Ascending aorta (tissue), 2 donors: ENCODE measurements at places on chromosomes 16 and 17.

GRCh38 chr16:81500833-81501521 lies 56.4 kb downstream of the CMIP start:
- no peaks in the 10 kb centered on the region for H3K4me1 ChIP-seq
- no peaks in the 10 kb centered on the region for H3K36me3 ChIP-seq
- no peaks in the 10 kb centered on the region for H3K27me3 ChIP-seq
- peak overlapping the region; percentile 31 for H3K4me3 ChIP-seq

DNA sequence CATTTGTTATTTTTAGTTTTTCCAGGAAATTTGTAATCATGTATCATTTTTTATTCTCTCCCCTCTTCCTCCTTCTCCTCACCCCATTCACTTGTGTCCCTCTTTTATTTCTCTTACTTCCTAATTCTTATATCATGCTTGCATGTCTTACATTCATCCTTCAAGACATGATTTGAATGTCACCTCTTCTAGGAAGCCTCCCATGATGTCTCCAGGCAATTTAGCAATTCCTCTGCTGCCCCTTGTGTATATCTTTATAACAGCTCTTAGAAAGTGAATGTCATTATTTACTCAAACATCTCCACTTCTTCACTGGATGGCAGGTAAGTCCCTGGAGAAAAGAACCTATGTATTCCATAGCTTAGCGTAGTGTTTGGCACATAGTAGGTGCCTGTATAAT lies 7.8 kb downstream of the HNF1B start:
- H3K27ac ChIP-seq = no peak overlapping the region

GRCh38 chr17:73743518-73744201 lies 99.4 kb upstream of the SDK2 start:
- DNase-seq = no peak
- H3K27me3 ChIP-seq = peaks cover 4% of the 10 kb centered on the region
- H3K27ac ChIP-seq = no peak overlapping the region
- H3K4me1 ChIP-seq = no peaks in the 10 kb centered on the region

GRCh38 chr16:85707528-85708095 lies 18.9 kb upstream of the GINS2 start:
- no peaks in the 10 kb centered on the region for H3K36me3 ChIP-seq
- H3K4me1 ChIP-seq = no peaks in the 10 kb centered on the region
- no peak overlapping the region for H3K4me3 ChIP-seq

GRCh38 chr16:75265911-75266701 lies 14.7 kb upstream of the BCAR1 start:
- H3K27ac ChIP-seq = peak overlapping the region; percentile 95
- no peaks in the 10 kb centered on the region for H3K27me3 ChIP-seq
- DNase-seq = no peak
- H3K36me3 ChIP-seq = no peaks in the 10 kb centered on the region

DNA sequence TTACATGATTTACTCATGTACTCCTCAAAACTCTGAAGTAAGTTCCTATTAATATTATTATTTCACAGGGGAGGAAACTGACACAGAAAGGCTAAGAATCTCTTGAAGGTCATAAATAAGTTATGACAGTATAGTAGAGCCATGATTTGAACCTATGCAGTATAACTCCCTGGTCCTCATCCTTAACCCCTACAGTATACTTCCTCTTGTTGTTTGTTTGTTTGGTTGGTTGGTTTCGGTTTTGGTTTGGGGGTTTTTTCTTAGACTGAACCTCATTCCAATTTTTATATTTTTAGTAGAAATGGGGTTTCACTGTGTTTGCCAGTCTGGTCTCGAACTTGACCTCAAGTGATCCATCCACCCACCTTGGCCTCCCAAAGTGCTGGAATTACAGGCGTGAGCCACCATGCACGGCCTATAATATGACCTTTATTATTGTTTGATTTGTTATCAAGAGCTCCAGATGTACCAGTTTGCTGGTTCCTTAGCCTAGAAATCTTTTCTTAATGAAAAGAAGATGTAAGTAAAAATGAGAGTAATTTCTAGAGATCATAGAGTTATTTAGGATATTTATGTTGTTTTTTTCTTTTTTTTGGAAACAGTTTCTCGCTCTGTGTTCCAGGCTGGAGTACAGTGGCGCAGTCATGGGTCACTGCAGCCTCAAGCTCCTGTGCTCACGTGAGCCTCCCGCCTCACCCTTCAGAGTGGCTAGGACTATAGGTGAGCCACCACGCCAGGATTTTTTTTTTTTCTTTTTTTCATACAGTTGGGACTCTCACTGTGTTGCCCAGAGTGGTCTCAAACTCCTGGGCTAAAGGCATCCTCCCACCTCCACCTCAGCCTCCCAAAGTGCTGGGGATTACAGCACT lies 4.8 kb downstream of the PRR11 start:
- no peaks in the 10 kb centered on the region for H3K36me3 ChIP-seq
- H3K4me1 ChIP-seq = no peaks in the 10 kb centered on the region
- no peak for DNase-seq
- no peak overlapping the region for H3K4me3 ChIP-seq
- no peaks in the 10 kb centered on the region for H3K27me3 ChIP-seq
- no peak overlapping the region for H3K27ac ChIP-seq
